Left cardiac atrium (tissue), 4 donors: ENCODE measurements at places on chromosomes 3 and 15. TPM values are rescaled to one million over a fixed set of nuclear protein-coding genes. Genes with fewer than 3 reads are reported as not detected.

DNA sequence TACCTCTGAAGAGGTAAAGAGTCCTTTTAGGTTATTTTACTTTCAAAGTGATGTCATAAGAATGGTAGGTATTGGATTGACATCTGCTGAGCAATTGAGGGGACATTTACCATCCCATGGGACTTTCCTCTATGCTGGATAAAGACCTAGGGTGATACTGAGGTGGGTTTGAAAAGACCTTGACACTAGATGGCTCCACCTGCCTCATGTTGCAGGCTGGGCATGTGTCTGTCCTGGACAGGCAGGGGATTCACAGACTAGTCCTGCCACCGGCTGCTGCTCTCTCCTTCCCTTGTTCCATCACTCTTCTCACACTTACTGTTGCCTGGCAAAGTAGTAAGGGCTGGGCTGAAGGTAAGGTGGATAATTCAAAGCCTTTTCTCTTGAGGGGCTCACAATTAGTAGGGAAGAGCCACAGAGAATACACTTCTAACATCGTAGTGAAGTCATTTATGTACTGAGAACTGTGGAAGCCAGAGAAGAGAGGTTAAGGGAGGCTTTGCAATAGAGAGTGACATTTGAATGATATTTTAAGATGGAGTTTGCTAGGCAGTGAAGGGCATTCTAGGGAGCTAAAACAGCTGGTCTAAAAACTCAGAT lies 27.7 kb downstream of the TRAK1 start:
- DNase-seq, result no peak

DNA sequence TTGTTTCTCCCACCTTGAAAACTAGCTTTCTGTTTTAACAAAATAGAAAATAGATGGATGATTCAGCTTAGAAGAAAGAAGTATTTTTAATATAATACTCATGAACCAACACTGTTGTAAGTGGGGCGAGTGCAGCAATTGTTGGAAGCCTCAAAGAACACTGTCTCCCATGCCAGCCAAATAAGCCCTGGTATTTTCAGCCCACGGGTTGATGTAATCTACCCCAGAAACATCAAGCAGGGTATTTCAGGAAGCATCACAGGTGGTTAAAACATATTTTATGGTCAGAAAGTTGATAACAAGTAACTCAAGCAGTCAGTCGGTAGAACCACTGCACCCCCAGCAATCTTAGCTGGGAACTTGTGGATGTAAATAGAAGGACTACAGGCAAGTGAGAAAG lies 115.9 kb downstream of the SV2B start:
- DNase-seq, result no peak

GRCh38 chr3:125186800-125187598 lies 25.5 kb downstream of the SLC12A8 start:
- no peak for DNase-seq

KNG1 gene
- 0.24 TPM for total RNA-seq

GP9 gene
- 0.29 TPM for total RNA-seq
